H54 (cell line): ENCODE measurements at places on chromosomes 1 and 21.

DNA sequence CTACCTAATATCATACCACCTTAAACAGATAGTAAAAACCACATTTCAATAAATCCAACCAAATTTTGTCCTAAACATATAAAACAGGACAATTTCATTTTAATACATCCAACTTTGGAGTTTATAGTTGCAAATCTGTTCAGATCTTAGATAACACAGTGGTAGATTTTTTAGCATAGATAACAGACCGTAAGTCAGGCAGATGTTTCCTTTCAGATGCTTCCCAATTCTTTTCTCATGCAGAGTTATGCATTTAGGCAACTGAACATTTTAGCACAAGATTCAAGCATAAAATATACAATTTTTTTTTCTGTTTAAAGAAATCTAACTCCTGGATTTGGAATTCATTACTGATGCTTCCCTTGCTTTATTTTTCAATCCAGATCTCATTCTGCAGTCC is 156.5 kb upstream of the ZNHIT6 start:
- no peak for DNase-seq

- DNase-seq, result no peak
Measured at GRCh38 chr1:248779350-248779749, 23.8 kb upstream of the LYPD8 start.

DNA sequence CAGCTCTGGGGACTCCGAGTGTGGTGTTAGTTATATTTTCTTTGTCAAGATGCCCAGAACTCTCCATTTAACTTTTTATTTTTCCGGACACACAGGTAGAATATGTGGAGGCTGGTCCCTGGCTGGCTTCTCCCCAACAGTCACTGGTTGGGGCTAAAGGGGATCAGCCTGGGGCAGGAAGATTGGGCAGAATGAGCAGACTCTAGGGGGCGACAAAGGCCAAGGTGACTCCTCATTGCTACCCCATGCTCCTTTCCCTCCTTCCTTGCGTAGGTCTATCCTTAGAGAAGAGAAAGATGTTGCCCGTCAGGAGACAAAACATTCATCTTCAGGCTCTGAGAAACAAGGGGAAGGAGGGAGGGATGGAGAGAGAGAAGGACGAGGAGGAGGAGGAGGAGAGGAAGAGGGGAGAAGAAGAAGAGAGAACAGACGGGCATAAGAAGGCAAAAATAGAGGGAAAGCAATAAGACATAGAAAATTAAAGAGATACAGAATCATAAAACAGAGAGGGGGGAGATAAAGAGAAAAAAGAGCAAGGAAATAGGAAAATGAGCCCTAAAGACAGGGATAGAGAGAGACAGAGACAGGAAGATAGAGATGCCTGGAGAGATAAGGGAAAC is 89.9 kb downstream of the FOXD2 start:
- DNase-seq, result no peak

- no peak for DNase-seq
Measured at GRCh38 chr1:20710469-20711284, 7.1 kb downstream of the KIF17 start.

- DNase-seq, result no peak
Measured at GRCh38 chr1:12383786-12384185, 154.0 kb downstream of the VPS13D start.

- no peak for DNase-seq
Measured at GRCh38 chr1:79005945-79006344, 585 bp downstream of the ADGRL4 start.

GRCh38 chr1:96362623-96363022 is 359.0 kb upstream of the PTBP2 start:
- DNase-seq, result peak; percentile 36

- DNase-seq, result no peak
Measured at GRCh38 chr1:9250411-9251381, 16.1 kb downstream of the H6PD start.

DNA sequence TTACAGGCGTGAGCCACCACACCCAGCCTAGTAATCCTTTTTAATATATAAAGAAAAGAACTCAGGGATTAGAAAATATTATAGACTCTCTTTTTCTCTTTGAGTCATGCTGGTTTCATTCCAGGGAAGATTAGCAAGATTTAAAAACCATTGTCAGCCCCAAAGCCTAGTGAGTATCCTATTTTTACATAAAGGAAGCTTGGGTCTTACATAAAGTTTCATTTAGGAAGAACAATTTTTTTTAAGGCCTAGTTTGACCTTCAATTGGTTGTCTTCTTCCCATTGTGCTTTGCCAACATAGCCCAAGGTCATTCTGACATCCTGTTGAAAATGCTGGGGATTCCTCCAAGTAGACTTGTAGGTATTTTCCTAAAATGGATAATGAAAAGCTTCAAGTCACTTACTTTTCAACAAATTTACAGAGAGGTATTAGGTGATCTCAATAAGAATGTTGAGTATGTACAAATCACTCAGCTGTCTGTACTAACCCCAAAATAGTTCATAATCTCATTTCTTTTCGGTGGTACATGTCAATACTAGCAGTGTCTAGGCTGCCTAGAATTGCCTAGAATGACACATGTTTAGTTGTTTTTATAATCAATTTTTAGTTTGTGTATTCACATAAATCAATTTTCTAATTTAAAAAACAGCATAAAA is 4.3 kb upstream of the KIF14 start:
- no peak for DNase-seq

DNA sequence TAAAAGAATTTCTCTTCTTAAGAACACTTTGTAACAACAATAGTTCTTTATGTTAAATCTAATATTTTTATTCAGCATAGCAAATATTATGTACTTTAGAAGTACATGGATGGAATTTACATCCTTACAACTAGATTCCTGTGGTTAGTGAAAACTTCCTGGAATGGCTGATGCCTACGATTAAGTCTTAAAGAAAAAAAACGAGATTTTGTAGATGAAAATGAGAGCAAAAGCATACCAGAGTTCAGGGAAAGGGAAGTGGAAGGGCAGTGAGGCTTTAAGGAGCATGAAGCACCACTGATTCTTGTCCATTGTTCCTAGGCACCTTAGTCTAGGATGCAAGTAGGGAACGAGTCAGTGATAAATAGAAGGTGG is 26.7 kb downstream of the CFH start:
- DNase-seq, result no peak

GRCh38 chr21:31879241-31879650 is 6.4 kb downstream of the HUNK start:
- DNase-seq, result no peak

GRCh38 chr1:43251024-43251423 is 18.8 kb upstream of the TMEM125 start:
- no peak for DNase-seq

GRCh38 chr1:9289711-9290485 is 2.8 kb upstream of the SPSB1 start:
- DNase-seq, result no peak

- no peak for DNase-seq
Measured at GRCh38 chr1:28428990-28429520, 59.5 kb downstream of the PHACTR4 start.
